ENCODE measurements at places on chromosomes 6 and 20. TPM values are rescaled to one million over a fixed set of nuclear protein-coding genes. Genes with fewer than 3 reads are reported as not detected.

Gene SRC
- total RNA-seq, result 2.7 TPM

Gene SH3BGRL2
- 0.81 TPM for total RNA-seq

Gene KCNS1
- total RNA-seq, result 0.28 TPM

Gene CRISP3
- total RNA-seq, result not detected

Gene ZNF831
- total RNA-seq, result 6.9 TPM

Gene ZNF165
- total RNA-seq, result 1.6 TPM

GRCh38 chr20:24577271-24577909, 108.0 kb downstream of the SYNDIG1 start:
- no peak for DNase-seq
- H3K4me3 ChIP-seq, result no peak overlapping the region
- H3K36me3 ChIP-seq, result no peaks in the 10 kb centered on the region
- no peaks in the 10 kb centered on the region for H3K4me1 ChIP-seq
- H3K27ac ChIP-seq, result no peak overlapping the region

GRCh38 chr6:21665110-21665391, 71.5 kb downstream of the SOX4 start:
- H3K4me3 ChIP-seq, result no peak overlapping the region
- no peak overlapping the region for H3K27ac ChIP-seq
- peaks cover 24% of the 10 kb centered on the region for H3K27me3 ChIP-seq
- no peak for DNase-seq
- no peaks in the 10 kb centered on the region for H3K36me3 ChIP-seq

GRCh38 chr6:55925292-55925691, 49.9 kb upstream of the BMP5 start:
- no peaks in the 10 kb centered on the region for H3K4me1 ChIP-seq
- H3K27ac ChIP-seq, result no peak overlapping the region
- no peak overlapping the region for H3K4me3 ChIP-seq

- no peaks in the 10 kb centered on the region for H3K4me1 ChIP-seq
- no peak overlapping the region for H3K27ac ChIP-seq
- no peak overlapping the region for H3K4me3 ChIP-seq
- DNase-seq, result no peak
- H3K27me3 ChIP-seq, result no peaks in the 10 kb centered on the region
These were observed 29.4 kb downstream of the PSMG4 start for GRCh38 chr6:3287976-3288707.

GRCh38 chr20:7159903-7160302, 392.4 kb downstream of the BMP2 start:
- no peaks in the 10 kb centered on the region for H3K27me3 ChIP-seq
- H3K4me1 ChIP-seq, result no peaks in the 10 kb centered on the region
- no peak for DNase-seq
- H3K4me3 ChIP-seq, result no peak overlapping the region

- H3K36me3 ChIP-seq, result no peaks in the 10 kb centered on the region
- peaks cover 10% of the 10 kb centered on the region for H3K4me1 ChIP-seq
- H3K27ac ChIP-seq, result no peak overlapping the region
- no peaks in the 10 kb centered on the region for H3K27me3 ChIP-seq
These were observed 85.9 kb downstream of the SNAP25 start for GRCh38 chr20:10304471-10305046.

DNA sequence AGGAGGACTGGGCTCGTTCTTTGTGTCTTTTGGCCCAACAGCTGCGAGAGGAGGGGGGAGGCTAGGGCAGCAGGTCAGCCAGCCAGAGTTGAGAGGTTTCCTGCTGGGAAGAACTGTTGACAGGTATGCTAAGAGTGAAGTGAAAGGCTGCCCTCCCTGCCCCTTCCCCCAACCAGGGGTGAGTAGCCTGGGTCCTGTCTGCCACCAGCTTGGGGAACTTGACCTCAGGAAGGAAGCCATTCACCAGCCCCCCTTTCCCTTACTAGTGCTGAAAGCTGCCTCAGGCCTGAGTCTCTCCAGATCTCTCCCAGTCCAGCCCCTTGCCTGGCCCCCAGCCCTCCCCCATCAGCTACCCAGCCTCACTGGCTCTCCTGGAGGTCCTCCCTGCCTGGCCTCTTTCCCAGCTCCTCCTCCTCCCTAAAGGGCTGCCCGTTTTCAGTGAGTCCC, 20.7 kb upstream of the ZNF76 start:
- no peak overlapping the region for H3K27ac ChIP-seq
- no peaks in the 10 kb centered on the region for H3K36me3 ChIP-seq
- H3K4me3 ChIP-seq, result no peak overlapping the region
- no peaks in the 10 kb centered on the region for H3K27me3 ChIP-seq
- no peak for DNase-seq

DNA sequence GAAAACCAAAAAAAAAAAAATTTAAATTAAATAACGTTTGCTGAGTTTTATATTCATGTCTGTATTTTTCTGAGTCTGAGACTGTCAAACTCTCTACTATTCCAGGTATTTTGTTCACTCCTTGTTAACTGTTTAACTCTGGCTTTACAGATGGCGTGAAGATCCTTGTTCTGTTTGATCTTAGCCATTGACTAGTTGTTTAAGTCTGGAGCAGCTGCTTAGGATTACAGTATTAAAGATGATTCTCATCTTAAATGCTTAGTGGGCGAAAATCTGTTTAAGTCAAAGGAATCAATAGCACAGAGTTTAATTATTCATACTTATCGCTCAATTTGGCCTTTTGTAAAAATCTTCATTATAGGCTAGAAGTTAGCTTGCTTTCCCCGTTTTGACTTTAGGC, 2.4 kb downstream of the PHACTR2 start:
- H3K4me3 ChIP-seq, result no peak overlapping the region
- no peaks in the 10 kb centered on the region for H3K27me3 ChIP-seq
- no peak overlapping the region for H3K27ac ChIP-seq

GRCh38 chr6:20153194-20153593, 59.1 kb downstream of the MBOAT1 start:
- H3K4me3 ChIP-seq, result no peak overlapping the region
- H3K4me1 ChIP-seq, result no peaks in the 10 kb centered on the region
- no peak overlapping the region for H3K27ac ChIP-seq
- no peak for DNase-seq

- H3K4me1 ChIP-seq, result peaks cover 33% of the 10 kb centered on the region
- H3K36me3 ChIP-seq, result no peaks in the 10 kb centered on the region
- H3K27ac ChIP-seq, result no peak overlapping the region
- H3K4me3 ChIP-seq, result no peak overlapping the region
- DNase-seq, result no peak
- no peaks in the 10 kb centered on the region for H3K27me3 ChIP-seq
These were observed 90.0 kb downstream of the JARID2 start for GRCh38 chr6:15335916-15336315.

DNA sequence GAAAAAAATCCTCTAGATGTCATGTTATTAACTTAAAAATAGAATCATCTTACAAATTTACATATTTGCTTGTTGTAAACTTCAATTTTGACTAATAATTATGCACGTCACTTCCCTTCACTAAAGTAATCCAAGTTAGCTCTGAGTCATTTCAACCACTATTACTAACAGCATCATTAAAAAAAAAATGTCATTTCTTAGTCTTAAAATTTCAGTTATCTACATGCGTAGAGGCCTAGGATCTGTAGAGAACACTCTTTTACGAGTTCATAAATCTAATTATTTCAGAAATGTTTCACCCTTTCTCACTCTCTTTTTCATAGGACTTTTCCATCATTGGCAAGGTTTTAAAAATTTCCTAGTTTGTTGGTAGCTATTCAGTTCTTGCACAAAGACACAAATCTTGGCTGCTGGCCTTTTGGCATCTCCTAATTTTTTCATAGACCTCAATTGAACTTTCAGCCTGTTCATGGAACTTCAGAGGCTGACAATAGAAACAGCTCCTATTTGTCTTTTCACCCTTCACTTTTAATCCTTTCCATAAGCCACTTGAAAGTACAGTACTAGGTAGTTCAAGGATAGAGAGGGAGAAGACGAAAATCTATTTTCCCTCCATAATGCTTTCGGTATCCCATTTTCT, 61.5 kb downstream of the OGFRL1 start:
- H3K4me3 ChIP-seq, result no peak overlapping the region
- no peak overlapping the region for H3K27ac ChIP-seq
- no peaks in the 10 kb centered on the region for H3K4me1 ChIP-seq
- H3K27me3 ChIP-seq, result no peaks in the 10 kb centered on the region
- H3K36me3 ChIP-seq, result no peaks in the 10 kb centered on the region
